ENCODE measurements at places on chromosomes 13 and 19.

- no peak for DNase-seq
These were observed 43.1 kb downstream of the B3GLCT start for GRCh38 chr13:31242916-31243315.

DNA sequence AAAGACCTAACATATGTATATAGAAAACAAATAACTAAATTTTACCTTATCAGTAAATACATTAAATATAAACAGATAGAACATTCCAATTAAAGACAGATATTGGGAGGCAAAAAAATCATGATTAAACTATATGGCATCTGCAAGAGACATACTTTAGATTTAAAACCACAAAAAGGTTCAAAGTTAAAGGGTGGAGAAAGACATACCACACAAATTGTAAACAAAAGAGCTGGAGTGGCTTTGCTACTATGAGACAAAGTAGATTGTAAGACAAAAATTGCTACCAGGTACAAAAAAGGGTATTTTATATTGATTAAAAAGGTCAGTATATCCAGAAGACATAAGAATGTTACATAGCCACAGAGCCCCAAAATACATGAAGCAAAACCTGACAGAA is 200.2 kb downstream of the KCNRG start:
- no peak for DNase-seq

GRCh38 chr13:67554286-67554685 is 324.1 kb upstream of the PCDH9 start:
- no peak for DNase-seq

GRCh38 chr13:95269756-95270155 is 31.5 kb downstream of the ABCC4 start:
- no peak for DNase-seq

GRCh38 chr13:112708560-112709240 is 18.9 kb downstream of the ATP11A start:
- DNase-seq = no peak

- no peak for DNase-seq
These were observed 156.4 kb upstream of the RNF113B start for GRCh38 chr13:98333486-98333885.

- DNase-seq = no peak
These were observed 703 bp downstream of the RASGRP4 start for GRCh38 chr19:38425222-38425809.

DNA sequence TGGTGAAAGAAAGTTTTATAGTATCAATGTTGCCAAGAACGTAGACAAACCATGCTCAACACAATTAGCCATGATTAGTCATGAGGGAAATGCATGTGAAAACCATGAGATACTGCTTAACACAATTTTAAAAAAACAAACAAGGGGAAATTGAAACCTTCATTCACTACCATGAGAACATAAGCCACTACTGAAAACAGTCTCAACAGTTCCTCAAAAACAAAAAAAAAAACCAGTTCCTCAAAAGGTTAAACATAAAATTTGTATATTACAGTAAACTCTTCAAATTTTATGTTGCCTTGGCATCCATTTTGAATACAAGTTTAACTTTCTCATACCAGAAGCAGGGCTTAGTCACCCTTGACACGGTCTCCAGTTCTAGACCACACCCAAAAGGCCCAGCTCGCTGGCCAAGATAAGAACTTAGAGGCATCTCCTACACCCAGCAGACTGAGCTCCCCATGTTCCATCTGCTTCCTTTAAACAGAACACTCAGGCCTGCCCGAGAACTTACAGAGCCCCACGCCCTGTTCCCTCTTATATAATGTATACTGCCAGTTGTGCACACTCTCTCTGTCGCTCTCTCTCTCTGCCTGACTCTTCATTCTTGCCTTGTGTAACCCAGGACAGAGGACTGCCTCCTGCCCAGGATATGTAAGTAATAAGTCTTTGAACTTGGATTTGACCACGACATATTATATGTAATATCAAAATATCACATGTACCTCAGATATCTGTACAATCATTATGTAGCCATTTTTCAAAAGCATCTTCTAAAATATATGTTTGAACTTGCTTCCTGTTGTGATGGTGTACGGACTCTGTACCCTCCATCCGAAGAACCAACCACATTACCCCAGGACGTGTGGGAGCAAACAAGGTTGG is 67.4 kb downstream of the STK24 start:
- peak; percentile 74 for DNase-seq

GRCh38 chr13:46109451-46109850 is 4.6 kb upstream of the CPB2 start:
- DNase-seq = no peak

All from SW 1271 (cell line).